ENCODE measurements at places on chromosomes 6 and 20.

DNA sequence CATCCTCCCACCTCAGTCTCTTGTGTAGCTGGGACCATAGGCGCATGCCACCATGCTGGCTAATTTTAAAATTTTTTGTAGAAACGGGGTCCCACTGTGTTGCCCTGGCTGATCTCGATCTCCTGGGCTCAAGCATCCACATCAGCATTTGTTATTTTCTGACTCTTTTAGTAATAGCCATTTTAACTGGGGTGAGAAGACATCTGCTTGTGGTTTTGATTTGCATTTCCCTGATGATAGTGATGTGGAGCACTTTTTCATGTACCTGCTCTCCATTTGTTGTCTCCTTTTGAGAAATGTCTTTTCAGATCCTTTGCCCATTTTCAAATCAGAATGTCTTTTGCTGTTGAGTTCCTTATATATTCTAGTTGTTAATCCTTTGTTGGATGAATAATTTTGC is 22.2 kb upstream of the TULP4 start:
- no peaks in the 10 kb centered on the region for H3K27me3 ChIP-seq
- no peak for DNase-seq
- no peaks in the 10 kb centered on the region for H3K36me3 ChIP-seq
- H3K4me1 ChIP-seq: no peaks in the 10 kb centered on the region
- H3K4me3 ChIP-seq: no peak overlapping the region

DNA sequence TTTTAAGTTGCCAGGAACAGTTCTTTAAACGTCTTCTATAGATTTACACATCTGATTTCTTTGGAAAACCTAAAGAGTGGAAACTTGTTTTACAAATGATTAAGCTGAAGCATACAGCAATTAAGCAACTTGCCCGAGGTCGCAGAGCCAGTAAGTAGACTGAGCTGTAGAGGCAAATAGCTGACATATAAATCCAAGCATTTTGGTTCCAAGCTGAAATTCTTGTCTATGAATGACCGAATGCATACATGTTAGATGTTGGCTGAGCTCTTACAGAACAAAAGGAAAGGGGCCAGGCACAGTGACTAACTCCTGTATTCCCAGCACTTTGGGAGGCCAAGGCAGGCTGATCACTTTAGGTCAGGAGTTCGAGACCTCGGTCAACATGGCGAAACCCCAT is 101.8 kb upstream of the SGK1 start:
- no peaks in the 10 kb centered on the region for H3K27me3 ChIP-seq
- H3K27ac ChIP-seq: no peak overlapping the region
- no peak for DNase-seq
- no peaks in the 10 kb centered on the region for H3K36me3 ChIP-seq

DNA sequence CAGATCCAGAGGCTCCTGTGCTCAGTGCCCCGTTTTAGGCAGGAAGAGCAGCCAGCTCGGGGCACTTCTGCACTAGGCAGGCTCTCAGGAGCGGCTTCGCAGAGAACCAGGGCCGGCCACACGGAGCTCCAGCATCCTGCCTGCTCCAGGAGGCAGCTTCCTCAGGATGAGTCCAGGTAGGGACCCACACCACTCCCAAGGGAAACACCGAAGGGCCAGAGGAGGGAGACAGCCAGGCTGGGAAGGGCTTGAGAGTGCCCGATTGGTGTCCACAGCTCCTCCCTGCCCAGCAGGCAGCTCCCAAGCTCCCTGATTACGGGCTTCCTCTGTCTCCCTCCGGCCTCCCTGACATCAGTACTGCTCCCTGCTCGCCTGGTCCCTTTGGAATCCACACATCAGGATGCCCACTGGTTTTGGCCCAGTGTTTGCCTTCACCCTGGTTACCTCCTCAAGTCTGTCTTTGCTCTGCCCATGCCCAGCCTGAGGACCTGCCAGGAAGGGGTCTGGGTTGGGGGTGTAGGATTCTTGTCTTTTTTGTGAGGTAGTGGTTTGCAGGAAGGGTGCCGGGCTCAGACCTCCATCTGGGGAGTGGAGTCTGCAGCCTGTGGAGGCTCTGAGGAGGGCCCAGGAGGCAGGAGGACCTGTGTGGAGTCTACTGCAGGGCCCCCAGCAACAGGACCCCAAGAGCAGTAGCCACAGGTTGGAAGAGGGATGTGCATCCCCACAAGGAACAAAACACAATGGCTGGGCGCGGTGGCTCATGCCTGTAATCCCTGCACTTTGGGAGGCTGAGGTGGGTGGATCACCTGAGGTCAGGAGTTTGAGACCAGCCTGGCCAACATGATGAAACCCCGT is 11.2 kb upstream of the PYGB start:
- peak overlapping the region; percentile 86 for H3K27ac ChIP-seq
- no peak for DNase-seq
- no peaks in the 10 kb centered on the region for H3K36me3 ChIP-seq
- H3K27me3 ChIP-seq: no peaks in the 10 kb centered on the region

GRCh38 chr6:143803769-143804568 is 39.2 kb upstream of the LTV1 start:
- H3K4me3 ChIP-seq: no peak overlapping the region
- H3K27ac ChIP-seq: no peak overlapping the region
- DNase-seq: no peak

- H3K27me3 ChIP-seq: no peaks in the 10 kb centered on the region
- no peaks in the 10 kb centered on the region for H3K4me1 ChIP-seq
- no peak for DNase-seq
Observed at GRCh38 chr6:106453756-106454367, 93.3 kb downstream of the CRYBG1 start.

GRCh38 chr6:65537600-65537999 is 169.4 kb downstream of the EYS start:
- no peaks in the 10 kb centered on the region for H3K27me3 ChIP-seq
- H3K36me3 ChIP-seq: no peaks in the 10 kb centered on the region
- H3K4me3 ChIP-seq: no peak overlapping the region
- H3K4me1 ChIP-seq: no peaks in the 10 kb centered on the region
- no peak for DNase-seq
- H3K27ac ChIP-seq: no peak overlapping the region

DNA sequence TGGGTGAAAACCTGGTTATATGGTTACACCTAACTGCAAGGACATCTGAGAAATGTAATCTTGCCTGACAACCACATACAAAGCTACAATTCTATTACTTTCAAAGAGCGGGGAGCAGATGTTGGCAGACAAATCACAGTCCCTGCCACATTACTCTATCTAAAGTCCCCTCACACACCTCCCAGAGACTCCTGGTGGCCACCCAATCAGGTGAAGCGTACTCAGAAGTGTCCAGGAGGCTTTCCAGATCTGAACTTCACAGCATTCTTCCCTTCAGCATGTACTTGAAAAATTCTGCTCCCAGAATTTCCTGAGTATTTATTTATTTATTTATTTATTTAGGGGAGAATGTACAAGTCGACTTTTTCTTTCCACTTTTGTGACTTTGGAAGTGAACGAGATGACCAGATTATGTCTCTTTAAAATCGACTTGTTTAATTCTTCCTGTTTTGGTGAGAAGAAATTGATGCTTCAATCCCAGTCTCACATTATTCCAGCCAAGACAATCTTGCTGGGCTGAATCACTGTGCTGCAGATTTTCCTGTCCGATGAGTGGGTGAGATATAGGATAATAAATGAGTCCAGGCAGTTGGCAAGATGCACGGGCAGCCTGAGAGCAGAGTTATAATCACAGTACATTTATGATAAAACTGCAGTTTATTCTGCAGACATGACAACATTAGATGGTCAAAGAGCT is 46.9 kb upstream of the POPDC3 start:
- DNase-seq: no peak
- H3K27ac ChIP-seq: no peak overlapping the region
- no peak overlapping the region for H3K4me3 ChIP-seq
- no peaks in the 10 kb centered on the region for H3K36me3 ChIP-seq

GRCh38 chr6:142474531-142475289 is 172.9 kb downstream of the ADGRG6 start:
- no peak for DNase-seq
- H3K27me3 ChIP-seq: no peaks in the 10 kb centered on the region
- H3K27ac ChIP-seq: no peak overlapping the region

DNA sequence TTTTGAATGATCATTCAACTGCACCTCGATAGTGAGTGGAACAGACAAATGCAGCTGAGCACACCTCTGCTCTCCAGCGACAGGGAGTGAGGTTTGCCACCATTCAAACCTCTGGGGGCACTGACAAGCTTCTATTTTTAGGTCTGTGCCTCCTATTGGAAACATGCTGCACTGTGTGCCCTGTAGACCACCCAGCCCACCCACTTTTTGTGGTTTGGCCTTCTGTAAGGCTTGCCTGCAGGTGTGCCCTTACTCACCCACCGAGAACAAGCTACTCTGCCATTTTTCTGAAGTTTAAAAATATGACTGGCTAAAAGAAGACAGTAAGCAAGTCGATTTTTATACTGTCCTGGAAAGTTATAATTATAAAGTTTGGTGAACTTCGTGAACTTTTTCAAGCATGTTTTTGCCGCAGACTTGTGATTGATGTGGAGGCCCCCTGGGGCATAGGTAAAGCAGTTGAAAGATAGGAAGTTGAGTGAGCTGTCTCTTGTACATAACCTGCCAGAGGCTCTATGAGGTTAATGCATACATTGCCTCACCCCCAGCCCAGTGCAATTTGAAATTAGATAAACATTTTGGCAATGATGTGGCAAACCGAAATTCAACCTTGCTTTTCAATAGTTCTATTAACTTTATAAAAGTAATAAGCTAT is 53.8 kb downstream of the ADGRG6 start:
- no peaks in the 10 kb centered on the region for H3K4me1 ChIP-seq
- DNase-seq: no peak
- peak overlapping the region; percentile 50 for H3K27ac ChIP-seq

GRCh38 chr6:161134550-161135298 is 139.1 kb downstream of the AGPAT4 start:
- H3K36me3 ChIP-seq: no peaks in the 10 kb centered on the region
- H3K27me3 ChIP-seq: no peaks in the 10 kb centered on the region
- no peak for DNase-seq
- H3K4me3 ChIP-seq: no peak overlapping the region

DNA sequence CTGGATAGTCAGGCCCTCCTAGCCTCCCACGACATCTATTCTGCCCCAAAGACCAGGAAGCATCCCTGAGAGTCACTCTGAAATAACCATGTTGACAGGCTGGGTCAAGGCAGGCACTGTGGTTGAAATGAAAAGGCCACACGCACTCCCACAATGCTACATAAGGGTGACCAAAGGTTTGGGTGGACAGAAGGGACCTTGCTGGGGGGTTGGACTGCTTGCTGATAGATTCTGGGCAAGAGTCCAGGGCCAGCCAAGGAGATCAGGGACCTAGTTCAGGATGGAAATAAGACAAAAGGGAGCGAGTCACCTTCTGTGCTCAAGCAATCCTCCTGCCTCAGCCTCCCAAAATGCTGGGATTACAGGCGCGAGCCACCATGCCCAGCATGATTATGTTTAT is 32.5 kb upstream of the DSN1 start:
- no peak overlapping the region for H3K27ac ChIP-seq
- no peaks in the 10 kb centered on the region for H3K4me1 ChIP-seq
- no peaks in the 10 kb centered on the region for H3K27me3 ChIP-seq
- peaks cover 95% of the 10 kb centered on the region for H3K36me3 ChIP-seq
- no peak overlapping the region for H3K4me3 ChIP-seq
- DNase-seq: no peak

- no peak for DNase-seq
- no peak overlapping the region for H3K27ac ChIP-seq
- no peak overlapping the region for H3K4me3 ChIP-seq
- H3K36me3 ChIP-seq: no peaks in the 10 kb centered on the region
Observed at GRCh38 chr6:55405474-55406235, 78.4 kb downstream of the GFRAL start.

DNA sequence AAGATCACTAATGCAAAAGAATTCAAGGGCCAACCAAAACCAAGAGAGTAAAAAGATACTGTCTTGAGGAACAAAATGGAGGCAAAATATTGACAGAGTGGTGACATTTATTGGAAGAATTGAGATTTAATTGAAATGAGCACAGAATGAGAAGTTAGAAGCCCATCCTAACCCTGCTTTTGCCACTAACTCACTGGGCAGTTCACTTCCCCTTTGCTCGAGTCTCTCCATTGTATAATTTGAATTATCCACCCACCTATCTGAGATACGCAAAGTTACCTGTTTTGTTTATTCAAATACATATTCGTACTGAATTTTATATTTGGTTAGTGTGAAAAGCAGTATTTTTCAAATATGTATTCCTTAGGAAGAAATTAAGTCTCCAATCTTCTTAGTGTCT is 204.5 kb upstream of the PRDM1 start:
- DNase-seq: no peak
- no peak overlapping the region for H3K27ac ChIP-seq
- H3K4me3 ChIP-seq: no peak overlapping the region
- no peaks in the 10 kb centered on the region for H3K27me3 ChIP-seq

GRCh38 chr20:50089787-50090177 is 23.2 kb downstream of the UBE2V1 start:
- H3K4me3 ChIP-seq: no peak overlapping the region
- no peak for DNase-seq
- H3K27ac ChIP-seq: no peak overlapping the region
- H3K36me3 ChIP-seq: no peaks in the 10 kb centered on the region
- no peaks in the 10 kb centered on the region for H3K27me3 ChIP-seq

GRCh38 chr20:6866741-6867140 is 99.3 kb downstream of the BMP2 start:
- H3K4me3 ChIP-seq: no peak overlapping the region
- H3K36me3 ChIP-seq: no peaks in the 10 kb centered on the region
- H3K27me3 ChIP-seq: no peaks in the 10 kb centered on the region
- H3K4me1 ChIP-seq: no peaks in the 10 kb centered on the region
- no peak overlapping the region for H3K27ac ChIP-seq

DNA sequence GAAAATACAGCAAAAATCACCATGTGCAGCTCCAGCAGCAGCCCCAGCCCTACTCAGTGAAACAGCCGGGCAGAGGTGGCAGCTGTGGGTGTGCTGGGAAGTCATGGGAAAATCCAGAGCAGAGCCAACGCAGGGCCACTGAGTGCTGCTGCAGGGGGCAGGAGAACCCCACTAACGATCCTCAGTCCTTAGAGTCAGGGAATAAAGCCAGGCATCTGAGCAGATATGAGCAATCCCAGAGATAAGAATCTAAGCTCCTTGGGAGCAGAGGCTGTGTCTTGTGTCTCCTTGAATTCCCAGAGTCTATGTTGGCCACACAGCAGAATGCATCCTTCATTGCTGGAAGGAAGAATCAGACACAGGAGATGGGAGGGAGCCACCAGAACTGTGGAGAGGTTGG is 493.1 kb upstream of the MAP3K7 start:
- H3K36me3 ChIP-seq: no peaks in the 10 kb centered on the region
- peaks cover 32% of the 10 kb centered on the region for H3K4me1 ChIP-seq
- H3K4me3 ChIP-seq: no peak overlapping the region

- H3K4me1 ChIP-seq: no peaks in the 10 kb centered on the region
- H3K27ac ChIP-seq: no peak overlapping the region
- no peak for DNase-seq
- H3K36me3 ChIP-seq: no peaks in the 10 kb centered on the region
- no peak overlapping the region for H3K4me3 ChIP-seq
Observed at GRCh38 chr6:41519305-41519744, 26.9 kb upstream of the FOXP4 start.

GRCh38 chr6:22952097-22952496 is 382.7 kb downstream of the HDGFL1 start:
- no peak for DNase-seq
- no peaks in the 10 kb centered on the region for H3K4me1 ChIP-seq
- H3K27me3 ChIP-seq: no peaks in the 10 kb centered on the region
- no peak overlapping the region for H3K27ac ChIP-seq

- H3K4me3 ChIP-seq: no peak overlapping the region
- H3K4me1 ChIP-seq: peaks cover 7% of the 10 kb centered on the region
- peak overlapping the region; percentile 42 for H3K27ac ChIP-seq
- H3K36me3 ChIP-seq: no peaks in the 10 kb centered on the region
- no peak for DNase-seq
- H3K27me3 ChIP-seq: no peaks in the 10 kb centered on the region
Observed at GRCh38 chr6:132392792-132393191, 8.5 kb downstream of the MOXD1 start.

All from tibial nerve (tissue), 4 donors.